ENCODE measurements at places on chromosomes 12 and 14. TPM values are rescaled to one million over a fixed set of nuclear protein-coding genes. Genes with fewer than 3 reads are reported as not detected.
A peak's percentile ranks its signal among the peaks of the same experiment; 100 is the strongest.

- peak; percentile 52 for DNase-seq
Observed at GRCh38 chr14:105315211-105315721, 718 bp downstream of the PACS2 start.

- no peak for DNase-seq
Observed at GRCh38 chr12:41988715-41989114, 156.0 kb downstream of the GXYLT1 start.

- DNase-seq: peak; percentile 74
Observed at GRCh38 chr12:110224379-110225304, 56.4 kb upstream of the ATP2A2 start.

The ADAM21 gene
- 1.2 TPM for total RNA-seq

GRCh38 chr14:98754343-98755020 is 517.5 kb downstream of the BCL11B start:
- DNase-seq: peak; percentile 68

DNA sequence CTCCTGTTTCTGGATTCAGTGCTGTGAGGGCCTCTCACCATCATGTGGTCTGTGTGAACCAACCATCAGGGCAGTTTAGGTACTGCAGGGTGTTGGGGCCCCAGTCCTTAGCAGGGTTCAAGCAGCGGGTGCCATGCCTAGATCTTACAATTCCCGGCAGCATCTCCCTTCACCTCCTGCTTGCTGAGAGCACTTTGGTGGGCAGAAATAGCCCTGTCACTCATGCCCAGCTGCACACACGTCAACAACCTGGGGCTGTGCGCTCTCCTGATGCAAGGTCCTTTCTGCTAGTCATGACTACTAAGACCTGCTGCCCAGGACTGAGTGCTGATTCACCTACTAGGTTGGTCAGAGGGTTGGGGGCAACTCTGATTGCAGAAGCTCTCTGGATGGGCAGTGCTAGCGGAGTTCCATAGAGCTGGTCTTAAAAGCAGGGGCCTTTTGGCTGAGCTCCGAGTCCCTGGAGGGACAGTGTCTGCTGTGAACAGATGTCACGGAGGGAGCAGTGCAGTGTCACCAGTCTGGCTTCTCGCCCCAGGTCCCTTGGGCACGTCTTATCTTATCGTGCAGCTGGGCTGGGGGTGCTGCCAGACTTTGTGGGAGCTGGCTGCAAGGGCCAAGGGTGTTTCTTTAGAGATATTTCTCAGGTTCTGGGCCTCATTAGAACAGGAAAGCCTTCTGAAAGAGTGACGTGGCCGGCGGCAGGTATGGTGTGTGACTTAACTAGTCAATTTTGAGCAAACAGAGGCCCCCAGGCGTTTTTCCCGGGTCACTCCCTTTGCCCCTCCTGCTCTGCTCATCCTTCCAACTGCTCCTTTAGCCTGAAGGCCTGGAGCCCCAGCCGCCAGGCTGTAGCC is 71.8 kb downstream of the NINJ2 start:
- DNase-seq: no peak

- DNase-seq: peak; percentile 81
Observed at GRCh38 chr12:82896979-82897378, 210.3 kb downstream of the TMTC2 start.

DNA sequence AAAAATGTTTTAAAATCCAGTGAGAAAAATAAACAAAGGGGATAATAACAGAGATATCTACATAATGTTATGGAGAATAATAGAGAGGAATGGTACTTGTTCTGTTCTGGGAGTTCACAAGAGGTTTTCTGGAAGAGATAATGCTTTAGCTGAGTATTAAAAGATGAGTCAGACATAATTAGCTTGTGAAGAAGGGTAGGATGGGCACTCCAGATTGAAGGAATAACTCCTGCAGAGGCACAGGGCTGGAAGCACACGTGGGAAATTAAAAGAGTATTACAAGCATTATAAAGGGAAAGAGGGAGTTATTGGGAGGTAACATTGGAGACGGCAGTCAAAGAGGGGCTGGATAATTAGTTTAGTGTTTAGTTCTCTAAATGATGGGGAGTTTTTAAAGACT is 124.9 kb upstream of the BTG1 start:
- DNase-seq: no peak

GRCh38 chr12:63958876-63959580 is 114.5 kb downstream of the SRGAP1 start:
- no peak for DNase-seq

All from mammary epithelial cell (primary cell).